GM03348 (cell line): ENCODE measurements at places on chromosomes 4 and X.

GRCh38 chr4:103499094-103499493, 220.7 kb downstream of the TACR3 start:
- DNase-seq, result no peak

DNA sequence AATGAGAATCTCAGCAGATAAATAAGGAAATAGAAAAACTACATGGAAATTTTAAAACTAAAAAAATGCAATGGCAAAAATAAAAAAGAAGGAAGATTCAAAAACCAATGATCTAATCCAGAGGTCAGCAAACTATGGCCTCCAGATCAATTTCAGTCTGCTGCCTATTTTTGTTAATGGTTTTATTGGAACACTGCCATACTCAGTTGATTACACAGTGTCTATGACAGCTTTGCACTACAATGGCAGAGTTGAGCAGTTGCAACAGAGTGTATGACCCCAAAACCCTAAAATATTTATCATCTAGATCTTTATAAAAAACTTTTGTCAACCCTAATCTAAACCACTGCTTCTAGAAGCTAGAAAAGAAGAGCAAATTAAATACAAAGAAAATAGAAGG, 170.3 kb downstream of the RAB28 start:
- DNase-seq, result no peak

DNA sequence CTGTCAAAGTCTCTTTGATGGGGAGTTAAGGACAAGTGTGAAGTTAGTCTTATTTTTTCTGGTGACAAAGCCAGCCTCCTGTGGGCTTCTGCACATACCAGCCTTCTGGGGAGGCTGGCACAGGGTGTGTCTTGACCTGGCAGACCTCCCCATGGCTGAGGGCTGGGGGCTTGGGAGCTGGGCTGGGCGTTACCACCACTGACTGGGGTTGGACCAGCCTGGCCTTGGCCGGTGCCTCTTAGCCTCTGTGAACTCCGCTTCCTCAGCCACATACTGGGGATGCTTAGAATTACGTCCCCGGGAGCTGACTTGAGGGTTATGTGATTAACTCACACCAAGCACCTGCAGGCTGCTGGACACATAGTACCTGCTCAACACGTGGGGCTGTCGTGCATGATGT, 14.0 kb downstream of the SH3TC1 start:
- DNase-seq, result no peak

GRCh38 chr4:130486841-130487240, 1390.9 kb downstream of the C4orf33 start:
- DNase-seq, result no peak

DNA sequence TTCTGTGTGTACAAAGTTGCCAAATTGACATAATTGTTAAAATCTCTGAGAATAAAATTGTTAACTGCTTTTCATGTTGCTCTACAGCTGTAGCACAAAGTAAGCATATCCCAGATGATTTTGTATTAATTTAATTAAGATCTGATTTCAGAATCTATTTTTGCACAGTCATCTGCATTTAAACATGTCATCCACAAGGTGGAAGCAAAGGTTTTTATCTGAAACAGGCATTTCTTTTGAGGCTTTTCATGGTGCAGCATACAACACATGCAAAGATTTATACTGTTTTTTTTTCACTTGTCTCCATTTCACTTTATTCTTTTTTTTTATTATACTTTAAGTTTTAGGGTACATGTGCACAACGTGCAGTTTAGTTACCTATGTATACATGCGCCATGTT, 51.2 kb downstream of the GC start:
- DNase-seq, result peak; percentile 51

GRCh38 chr4:139736661-139737060, 71.0 kb downstream of the MGST2 start:
- peak; percentile 17 for DNase-seq

DNA sequence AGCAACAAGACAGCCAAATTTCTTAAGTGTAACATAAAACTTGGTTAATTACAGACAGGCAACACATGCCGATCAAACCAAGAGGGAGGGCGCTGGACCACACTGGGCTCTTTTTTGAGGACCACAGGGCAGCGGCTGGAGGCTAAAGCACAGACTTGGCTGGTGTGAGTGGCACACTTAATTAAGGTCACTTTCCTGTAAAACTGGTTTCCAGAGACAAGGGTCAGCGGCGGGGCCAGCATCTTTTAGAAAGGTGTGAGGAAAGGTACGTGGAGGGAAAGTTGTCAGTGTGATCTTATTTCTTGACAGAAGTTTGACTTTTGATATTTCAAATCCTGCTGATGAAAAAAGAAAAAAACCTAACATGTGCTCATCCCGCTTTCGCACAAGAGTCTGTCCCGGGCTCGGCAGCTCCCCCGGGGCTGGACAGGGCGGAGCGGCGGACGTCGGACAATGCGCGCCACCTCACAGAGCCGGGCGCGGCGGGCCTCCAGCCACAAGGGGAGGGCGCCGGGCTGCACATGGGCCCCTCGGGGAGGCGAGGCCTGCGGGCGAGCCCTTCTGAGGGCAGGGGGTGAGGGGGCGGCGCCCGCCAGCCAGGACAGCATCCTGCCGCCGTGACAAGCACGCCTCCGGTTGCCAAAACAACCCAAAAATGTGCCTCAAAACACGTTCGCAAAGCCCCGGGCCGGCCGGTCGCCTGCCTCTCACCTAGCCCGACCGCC, 660 bp upstream of the HSPA4L start:
- DNase-seq, result peak; percentile 82

- DNase-seq, result no peak
These were observed 693 bp downstream of the COL4A6 start for GRCh38 chrX:108437349-108438109.

GRCh38 chr4:74328501-74328900, 20.2 kb downstream of the EPGN start:
- DNase-seq, result no peak

DNA sequence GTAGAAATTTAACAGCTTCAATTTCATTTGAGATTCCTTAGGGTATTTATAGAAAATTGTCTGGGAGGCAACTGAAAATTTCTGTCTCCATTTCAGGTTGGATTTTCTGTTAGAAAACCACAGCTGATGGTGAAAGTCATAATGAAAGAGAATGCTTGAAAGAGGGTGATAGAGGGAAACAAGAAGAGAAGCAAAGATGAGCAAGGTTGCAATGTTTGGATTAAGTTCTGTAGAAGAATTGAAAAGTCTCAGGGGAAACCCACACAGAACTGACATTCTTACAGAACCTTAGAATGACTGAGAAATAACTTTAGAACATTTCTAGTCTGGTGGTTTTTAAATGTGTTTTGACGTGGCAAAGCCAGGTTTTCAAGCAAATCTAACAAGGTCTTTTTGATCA, 14.7 kb downstream of the GBA3 start:
- no peak for DNase-seq

- peak; percentile 92 for DNase-seq
These were observed 4.0 kb upstream of the ZNF518B start for GRCh38 chr4:10461091-10461849.

DNA sequence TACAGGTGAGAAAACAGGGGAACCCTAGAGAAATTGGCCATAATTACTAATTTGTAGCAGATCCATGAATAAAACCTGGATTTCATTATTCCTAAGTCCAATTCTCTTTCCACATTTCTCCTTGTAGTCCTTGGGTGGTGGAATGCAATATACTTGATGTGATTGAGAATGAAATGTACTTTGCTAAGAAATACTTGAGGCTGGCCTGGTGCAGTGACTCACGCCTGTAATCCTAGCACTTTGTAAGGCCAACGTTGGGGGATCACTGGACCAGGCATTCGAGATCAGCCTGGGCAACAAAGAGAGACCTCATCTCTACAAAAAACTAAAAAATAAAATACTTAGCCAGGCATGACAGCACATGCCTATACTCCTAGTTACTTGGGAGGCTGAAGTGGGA, 15.9 kb downstream of the TMEM184C start:
- no peak for DNase-seq

GRCh38 chr4:73687421-73687820, 52.9 kb upstream of the CXCL8 start:
- no peak for DNase-seq

DNA sequence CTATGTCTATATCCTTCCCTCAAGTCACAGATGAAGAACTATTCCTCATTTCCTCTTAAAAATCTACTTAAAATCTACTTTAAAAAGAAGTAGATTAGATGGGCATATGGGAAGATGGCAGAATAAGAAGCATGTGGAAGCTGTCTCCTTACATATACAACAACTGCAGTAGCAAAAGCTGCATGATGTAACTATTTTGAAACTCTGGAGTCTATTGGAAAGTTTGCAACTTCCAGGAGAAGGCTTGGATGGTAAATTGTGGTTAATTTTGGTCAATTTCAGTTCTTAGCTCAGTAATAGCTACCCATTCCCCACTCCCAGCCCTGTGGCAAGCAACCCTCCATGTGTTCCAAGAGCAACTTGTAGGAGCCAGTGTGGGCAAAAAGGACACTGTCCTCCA, 36.9 kb downstream of the MORC4 start:
- DNase-seq, result peak; percentile 6

DNA sequence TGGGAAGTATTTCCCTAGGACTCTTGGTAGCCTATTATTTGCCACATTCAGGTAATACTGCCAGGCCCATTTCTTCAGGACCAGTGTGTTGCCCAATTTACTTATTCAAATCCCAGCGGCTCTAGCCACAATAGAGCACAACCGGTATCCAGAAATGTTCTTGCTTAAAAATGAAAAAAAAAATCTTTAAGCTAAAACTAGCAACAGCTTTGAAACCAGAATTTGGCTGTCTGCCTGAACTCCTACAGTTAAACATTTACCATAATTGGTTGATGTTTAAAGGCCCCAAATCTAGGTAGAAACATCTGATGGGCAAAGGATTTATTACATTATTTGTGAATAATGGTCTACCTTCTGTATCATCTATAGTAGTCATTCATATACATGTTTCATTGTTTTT, 930 bp upstream of the SLITRK4 start:
- no peak for DNase-seq

DNA sequence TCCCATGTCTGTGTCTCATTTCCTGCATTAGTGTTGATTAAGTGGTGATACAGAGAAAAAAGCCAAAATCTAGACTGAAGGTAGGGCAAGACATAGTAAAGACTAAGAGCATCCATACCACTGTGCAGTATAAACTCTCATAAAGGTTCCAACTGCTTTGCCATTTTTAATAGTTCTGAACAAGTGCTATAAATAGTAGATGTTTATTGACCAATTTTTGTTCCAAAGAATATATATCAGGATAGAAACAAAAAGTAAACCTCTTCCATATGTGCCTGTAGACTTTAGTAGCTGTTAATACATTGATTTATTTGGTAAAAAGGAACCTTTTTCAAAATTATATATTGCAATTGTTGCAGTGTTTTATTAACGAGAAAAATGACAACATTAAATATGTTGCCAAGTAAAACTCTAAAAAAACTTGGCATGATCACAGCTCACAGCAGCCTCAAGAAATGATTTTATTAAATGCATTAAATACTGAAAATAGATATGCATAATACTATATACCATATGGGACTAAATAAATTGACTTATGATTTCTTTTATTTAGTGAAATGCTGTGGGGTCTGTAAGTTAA, 22.3 kb upstream of the AASDH start:
- no peak for DNase-seq

- no peak for DNase-seq
These were observed 373.2 kb downstream of the BCOR start for GRCh38 chrX:39724544-39724943.

DNA sequence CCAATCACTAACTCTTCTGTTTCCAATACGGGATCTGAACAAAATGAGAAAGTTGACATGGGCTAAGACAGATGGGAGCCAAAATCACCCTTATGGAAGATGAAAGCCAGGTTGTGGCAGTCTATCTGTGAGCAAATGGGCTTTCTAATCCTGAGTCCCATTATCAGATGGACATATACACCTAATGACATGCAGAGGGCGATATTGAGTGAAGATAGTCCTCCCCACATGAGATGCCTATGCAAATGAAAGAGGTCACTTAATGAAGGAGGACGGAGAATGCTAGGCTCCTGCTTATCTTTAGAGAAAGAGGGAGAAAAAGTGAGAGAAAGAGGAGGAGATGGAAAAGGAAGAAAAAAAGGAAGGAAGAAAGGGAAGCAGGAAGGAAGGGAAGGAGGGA, 547.5 kb downstream of the NLGN4X start:
- DNase-seq, result peak; percentile 16

GRCh38 chr4:76585897-76586360, 150.9 kb downstream of the SHROOM3 start:
- peak; percentile 75 for DNase-seq

- no peak for DNase-seq
These were observed 857.4 kb downstream of the FAT4 start for GRCh38 chr4:126172126-126172525.

GRCh38 chr4:54942721-54943120, 182.7 kb downstream of the KDR start:
- DNase-seq, result no peak

DNA sequence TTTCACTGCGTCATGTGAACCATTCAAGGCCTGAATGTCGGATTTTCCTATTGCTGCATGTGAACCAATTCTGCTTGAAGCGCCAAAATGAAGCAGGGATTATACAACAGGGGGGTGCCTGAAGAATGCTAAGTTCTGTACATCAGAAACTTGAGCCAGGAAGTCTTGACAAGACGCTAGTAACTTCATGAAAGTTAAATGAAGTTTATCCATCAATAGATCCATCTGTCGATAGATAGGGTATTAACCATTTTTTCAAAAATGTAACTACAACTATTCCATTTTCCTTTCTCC, 590 bp upstream of the NAF1 start:
- DNase-seq, result no peak

GRCh38 chr4:164484551-164484950, 269.4 kb upstream of the SMIM31 start:
- DNase-seq, result no peak

GRCh38 chrX:37879692-37880091, 32.3 kb upstream of the DYNLT3 start:
- DNase-seq, result no peak

DNA sequence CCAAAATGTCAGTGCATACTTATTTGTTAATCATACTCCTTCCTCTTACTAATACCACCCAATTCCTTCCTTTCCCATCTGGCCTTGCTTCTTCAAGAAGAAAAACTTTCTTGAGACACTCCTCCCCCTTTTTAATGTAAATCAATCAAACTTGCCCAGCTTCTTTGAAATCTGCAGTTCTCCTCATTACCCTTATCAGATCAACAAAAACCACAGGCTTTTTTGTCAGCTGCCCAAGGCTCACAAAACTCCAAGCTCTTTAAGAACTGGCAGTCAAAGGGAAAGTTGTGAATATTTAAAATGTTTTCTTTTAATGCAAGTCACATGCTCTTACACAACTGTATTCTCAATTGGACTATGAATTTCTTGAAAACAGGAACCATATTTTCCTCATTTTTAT, 11.3 kb upstream of the MYOZ2 start:
- no peak for DNase-seq

DNA sequence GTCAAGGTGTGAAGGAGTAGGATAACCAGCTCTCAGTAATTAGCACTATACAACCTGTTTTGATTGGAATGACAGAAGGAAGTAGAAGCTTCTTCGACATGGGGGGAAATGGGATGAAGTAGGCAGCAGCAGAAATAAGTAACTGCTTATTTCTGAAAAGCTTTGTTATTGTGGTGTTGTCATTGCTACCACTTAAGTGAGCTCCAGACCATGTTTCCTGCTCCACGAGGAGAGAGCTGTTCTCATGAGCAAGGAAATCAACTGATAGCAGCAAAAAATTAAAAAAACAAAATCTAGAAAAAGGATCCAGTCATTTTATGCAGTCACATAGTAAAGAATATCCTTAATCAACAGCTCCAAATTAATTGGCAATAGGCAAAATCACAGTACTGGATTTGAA, 106.1 kb upstream of the TLL1 start:
- no peak for DNase-seq
